Activated CD4-positive, alpha-beta T cell treated with anti-CD3 and anti-CD28 coated beads for 24 hours (primary cell): ENCODE measurements at places on chromosomes 16 and 17.

DNA sequence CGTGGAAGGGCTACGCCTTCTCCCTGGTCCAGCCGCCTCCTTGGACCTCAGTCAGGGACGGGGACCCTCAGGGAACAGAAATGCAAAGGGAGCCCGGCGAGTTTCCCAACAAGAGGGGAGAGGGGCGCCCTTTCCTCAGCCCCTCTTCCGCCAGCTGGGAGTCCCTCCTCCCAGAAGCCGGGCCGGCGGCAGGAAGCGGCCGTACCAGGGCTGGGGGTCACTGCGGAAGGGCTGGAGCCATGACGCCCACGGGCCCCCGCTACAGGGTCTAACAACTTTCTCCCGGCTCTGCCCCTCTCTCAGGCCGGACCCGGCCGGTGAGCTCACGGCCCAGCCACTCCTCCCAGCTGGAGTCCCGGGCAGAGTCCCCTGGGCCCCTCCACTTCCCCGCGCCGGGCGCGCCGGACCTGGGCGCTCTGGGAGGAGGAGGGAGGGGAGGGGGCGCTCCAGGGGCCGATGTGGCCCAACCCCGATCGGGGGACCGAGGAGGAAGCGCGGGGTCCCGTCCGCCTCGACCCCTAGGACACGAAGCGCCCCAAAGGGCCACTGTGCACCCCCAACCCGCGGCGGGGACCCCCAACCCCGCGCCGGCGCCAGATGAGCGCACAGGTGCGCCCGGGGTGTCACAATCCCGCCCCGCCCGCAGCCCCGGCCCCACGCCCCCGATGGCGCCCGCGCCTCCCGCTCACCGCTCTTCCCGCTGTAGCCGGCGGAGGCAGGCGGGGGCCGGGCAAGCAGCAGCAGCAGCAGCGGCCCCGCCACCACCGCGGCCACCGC lies 578 bp downstream of the PGAP6 start:
- no peak for DNase-seq

DNA sequence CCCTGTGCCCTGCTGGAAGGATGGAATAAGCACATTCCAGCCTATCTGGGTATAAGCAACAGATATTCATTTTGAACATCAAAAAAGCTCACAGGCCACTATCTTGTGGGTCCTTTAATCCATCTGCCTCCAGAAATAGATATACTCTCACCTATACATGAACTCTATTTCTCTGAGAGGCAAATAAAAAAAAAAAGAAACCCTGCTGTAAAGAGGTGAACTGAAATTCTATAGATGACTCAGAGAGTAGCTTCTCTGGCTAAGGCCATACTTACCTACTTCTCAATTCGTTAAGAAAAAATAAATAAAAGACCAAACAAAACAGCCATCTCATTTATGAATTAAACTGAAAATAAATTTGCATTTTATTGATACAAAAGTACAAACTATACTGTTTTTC lies 86.3 kb downstream of the DYNLRB2 start:
- no peak for DNase-seq

- no peak for DNase-seq
These were observed 563 bp downstream of the ZCCHC14 start for GRCh38 chr16:87492291-87492630.

DNA sequence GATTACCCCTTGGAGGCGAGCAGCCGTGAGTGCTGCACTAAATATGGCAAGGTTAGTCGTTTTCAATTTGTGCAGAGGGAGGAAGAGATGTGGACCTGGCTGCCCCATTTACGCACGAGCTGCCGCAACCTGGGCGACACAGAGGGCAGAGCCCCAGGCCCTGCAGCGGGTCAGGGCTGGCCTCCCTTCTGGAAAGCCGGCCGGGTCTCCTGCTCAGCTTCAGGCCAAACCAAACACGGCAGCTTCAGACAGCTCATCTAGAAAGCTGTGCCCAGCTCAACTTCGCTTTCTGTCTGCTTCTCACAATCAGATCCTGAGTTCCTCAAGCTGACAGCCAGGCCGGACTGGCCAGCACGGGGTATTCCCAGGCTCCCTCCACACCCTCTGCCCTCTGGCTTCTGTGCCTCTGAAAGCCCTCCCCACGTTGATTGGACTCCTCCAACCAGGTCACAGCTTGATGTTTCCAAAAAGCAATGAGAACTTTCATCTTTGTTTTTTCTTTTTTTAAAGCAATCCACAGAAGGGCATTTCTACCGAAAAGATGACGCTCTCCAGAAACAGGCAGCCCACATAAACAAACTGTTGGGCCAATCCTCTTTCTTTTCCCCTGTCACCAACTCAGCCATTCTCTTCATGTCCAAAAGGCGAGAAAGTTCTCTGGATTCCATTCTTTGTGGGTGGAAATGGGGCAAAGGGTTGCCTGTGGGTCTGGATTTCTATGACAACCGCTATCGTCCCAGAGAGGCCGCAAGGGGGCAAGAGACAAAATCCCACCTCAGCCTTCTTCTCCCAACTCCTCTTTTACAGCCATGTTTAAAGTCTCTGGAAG lies 189.0 kb downstream of the ZFHX3 start:
- DNase-seq: no peak

GRCh38 chr17:58092797-58093385 lies 9.7 kb downstream of the DYNLL2 start:
- DNase-seq: no peak

GRCh38 chr16:70736465-70737376 lies 50.9 kb upstream of the MTSS2 start:
- no peak for DNase-seq

DNA sequence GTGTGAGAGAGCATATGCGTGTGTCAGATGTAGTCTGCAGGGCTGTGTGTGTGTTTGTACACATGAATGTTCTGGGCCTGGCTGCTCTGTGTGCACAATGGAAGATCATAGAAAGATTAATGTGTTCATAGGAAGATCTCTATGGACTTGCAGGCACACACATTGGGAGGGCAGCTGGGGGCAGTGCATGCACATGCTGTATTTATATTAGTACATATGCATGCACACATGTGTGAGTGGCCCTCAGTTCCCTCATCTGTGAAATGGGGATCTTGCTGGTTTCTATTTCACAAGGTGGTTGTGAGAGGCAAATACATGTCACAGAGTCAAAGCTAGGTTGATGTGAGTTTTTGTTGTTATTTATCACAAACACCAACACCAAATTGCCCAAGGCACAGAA lies 2.1 kb downstream of the CA7 start:
- no peak for DNase-seq

- DNase-seq: no peak
These were observed 25.0 kb upstream of the ADAM11 start for GRCh38 chr17:44733753-44734152.

GRCh38 chr17:76382803-76383545 lies 1.4 kb upstream of the SPHK1 start:
- DNase-seq: peak; percentile 54

DNA sequence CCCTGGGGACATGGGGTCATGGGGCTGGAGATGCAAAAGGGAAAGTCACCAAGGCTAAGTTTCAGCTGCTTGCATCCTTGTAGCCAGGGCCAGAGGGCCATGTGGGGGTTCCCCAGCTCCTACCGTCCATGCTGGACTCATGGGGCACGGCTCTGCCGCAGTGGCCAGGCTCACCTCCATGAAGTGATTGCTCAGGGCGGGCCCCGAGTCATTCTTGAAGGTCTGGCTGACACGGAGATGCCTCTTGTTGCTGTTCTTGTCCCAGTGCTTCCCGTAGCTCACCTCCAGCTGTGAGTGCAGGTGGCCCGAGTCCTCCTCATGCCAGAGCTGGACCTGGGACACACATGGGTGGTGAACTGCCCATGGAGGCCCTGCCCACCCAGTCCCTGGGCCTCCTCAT lies 114.5 kb downstream of the RMI2 start:
- no peak for DNase-seq

- DNase-seq: no peak
These were observed 686 bp upstream of the RHOT2 start for GRCh38 chr16:667113-667779.

GRCh38 chr17:81069135-81069645 lies 34.2 kb downstream of the BAIAP2 start:
- DNase-seq: no peak
